HL-60 (cell line): ENCODE measurements at places on chromosomes 2 and 18.

- no peak for DNase-seq
Observed at GRCh38 chr2:187148059-187148714, 299.2 kb upstream of the ZSWIM2 start.

DNA sequence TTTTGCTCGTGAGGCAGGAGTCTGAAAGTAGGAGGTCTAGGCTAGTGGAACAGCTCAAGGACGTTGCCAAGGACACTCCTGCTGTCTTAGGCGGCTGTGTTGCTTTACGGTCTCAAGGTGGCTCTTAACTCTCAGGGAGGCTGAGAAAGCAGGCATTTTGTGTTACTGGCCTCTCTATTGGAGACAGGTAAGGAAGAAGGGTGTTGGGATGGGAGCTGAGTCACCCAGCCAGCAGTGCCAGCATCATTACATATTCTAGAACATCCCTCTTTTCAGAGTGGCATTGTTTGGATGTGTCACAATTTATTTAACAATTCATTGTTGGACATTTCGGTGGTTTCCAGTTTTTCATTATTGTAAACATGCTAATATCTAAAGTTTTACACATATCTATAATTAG, 30.8 kb upstream of the TMEM214 start:
- DNase-seq = no peak

GRCh38 chr2:197307933-197308521, 2.6 kb downstream of the ANKRD44 start:
- no peak for DNase-seq

- DNase-seq = no peak
Observed at GRCh38 chr2:182142062-182142461, 156.4 kb downstream of the PPP1R1C start.

- DNase-seq = no peak
Observed at GRCh38 chr2:40160751-40161218, 291.1 kb downstream of the SLC8A1 start.

- no peak for DNase-seq
Observed at GRCh38 chr2:241627675-241628074, 9.3 kb downstream of the THAP4 start.

DNA sequence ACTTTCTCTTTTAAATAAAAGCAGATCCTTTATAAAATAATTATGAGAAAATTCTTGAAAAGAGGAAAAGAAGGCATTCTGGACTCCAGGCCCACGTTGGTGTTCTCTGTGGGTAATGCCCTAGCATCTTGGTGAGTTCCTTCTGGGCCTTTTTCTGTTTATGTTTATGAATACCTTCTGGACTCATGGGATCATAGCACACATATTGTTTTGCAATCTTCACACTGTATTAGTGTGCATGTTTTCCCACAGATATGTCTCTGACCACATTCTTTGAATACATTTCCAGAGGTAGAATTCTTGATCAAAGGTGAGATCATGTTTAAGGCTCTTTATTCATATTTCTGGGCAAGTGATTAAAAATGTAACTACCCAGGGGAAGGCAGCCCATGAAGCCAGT, 15.9 kb downstream of the GLI2 start:
- no peak for DNase-seq

GRCh38 chr2:65647249-65647842, 214.9 kb upstream of the SPRED2 start:
- no peak for DNase-seq

- no peak for DNase-seq
Observed at GRCh38 chr2:74551942-74552913, 1.5 kb downstream of the LOXL3 start.

DNA sequence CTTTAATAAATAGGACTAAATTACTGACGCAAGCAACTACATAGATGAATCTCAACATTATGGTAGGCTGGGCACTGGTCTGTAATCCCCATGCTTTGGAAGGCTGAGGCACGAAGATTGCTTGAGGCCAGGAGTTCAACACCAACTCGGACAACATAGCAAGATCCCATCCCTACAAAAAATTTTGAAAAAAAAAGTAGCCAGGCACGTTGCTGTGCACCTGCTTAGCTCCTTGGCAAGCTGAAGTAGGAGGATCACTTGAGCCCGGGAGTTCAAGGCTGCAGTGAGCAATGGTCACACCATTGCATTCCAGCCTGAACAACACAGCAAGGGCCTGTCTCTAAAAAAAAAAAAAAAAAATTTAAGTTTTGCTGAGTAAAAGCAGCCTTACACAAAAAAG, 43.4 kb upstream of the VIT start:
- no peak for DNase-seq

DNA sequence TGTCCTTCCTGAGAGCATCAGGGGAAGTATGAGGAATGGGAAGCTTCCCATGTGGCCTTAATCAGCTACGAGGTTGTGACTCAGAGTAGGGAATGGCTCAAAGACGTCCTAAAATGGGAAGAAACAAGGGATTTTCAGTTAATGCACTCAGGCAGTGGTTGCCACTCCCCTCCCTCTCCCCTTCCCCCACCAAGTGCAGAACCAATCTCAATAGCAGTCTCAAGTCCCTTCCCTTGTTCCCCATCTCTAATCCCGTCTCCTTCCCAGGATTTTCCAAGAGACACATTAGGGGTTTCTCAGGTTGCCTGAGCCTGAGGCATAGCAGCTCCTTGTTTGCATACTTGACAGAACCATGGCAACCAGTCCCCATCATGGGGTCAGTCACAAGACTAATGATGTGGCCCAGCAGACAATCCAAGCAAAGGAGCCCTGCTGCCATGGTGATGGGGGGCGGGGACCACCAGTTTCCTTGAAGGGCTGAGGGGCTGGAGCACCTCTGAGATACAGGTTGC, 18.2 kb upstream of the RESP18 start:
- no peak for DNase-seq

DNA sequence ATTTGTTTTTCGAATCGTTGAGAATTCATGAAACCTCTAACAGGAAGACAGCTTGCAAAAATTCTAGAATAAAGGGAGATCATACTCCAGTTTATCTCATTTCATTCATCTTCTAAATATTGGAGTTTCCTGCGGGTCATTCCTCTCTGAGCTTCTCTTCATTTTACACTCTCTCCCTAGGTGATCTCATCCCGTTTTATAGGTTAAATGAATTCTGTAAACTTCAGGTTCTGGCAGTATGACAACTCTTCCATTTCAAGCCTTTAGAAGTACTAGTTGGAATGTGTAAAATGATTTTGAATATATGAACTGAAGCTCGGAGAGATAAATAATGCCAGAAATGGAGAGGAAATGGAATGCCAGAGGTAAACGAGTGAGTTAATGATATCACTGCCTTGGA, 312.4 kb downstream of the METTL4 start:
- DNase-seq = no peak

GRCh38 chr2:71498261-71498701, 44.9 kb downstream of the DYSF start:
- DNase-seq = no peak

- DNase-seq = no peak
Observed at GRCh38 chr2:152510621-152511020, 175.6 kb downstream of the FMNL2 start.

- no peak for DNase-seq
Observed at GRCh38 chr2:23401427-23402204, 16.6 kb downstream of the KLHL29 start.

DNA sequence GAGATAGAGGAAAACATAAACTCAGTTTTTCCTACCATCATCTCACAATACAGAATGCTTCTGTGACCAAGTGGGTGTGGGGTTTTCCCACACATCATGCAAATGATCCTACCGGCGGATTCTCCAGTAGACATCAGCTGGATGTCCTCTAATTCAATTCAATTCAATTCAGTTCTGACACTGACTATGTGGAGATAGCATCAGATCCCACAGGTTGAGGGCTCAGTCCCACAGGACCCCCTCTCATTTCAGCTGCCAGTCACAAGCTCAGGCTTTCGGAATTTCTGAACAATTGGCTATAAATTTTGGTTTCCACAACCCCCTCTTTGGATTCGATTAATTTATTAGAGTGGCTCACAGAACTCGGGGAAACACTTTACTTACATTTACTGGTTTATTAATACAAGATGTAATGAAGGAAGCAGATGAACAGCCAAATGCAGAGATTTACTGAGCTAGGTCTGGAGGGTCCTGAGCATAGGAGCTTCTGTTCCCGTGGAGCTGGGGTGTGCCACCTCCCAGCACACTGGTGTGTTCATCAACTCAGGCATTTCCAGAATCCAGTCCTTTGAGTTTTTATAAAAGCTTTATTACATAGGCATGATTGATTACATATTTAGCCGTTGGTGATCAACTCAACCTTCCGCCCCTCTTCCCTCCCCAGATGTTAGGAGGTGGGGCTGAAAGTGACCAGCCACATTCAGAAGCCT, 350.1 kb downstream of the MYCN start:
- DNase-seq = no peak

DNA sequence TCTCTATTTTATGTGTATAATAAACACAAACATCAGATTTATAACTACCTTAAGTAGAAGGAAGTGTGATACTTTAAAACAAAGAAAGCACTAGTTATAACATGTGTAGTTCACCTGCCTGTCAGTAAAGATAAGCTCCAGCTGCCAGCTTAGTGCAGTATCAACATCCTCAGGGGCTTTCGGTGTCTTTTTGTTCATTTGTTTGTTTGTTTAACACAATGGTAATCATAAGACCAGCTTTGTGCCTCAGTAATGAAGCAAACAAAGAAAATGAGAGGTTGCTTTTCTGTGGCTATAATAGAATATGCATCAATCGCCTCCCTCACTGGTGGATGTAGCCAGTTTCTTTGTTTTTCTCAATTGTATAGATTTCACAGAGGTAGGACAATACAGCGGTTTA, 1499.0 kb upstream of the TMEFF2 start:
- no peak for DNase-seq
